Caco-2 (cell line): ENCODE measurements at places on chromosomes 3 and 15. TPM values are rescaled to one million over a fixed set of nuclear protein-coding genes. Genes with fewer than 3 reads are reported as not detected.

GRCh38 chr3:68033867-68034266, 379.5 kb upstream of the SUCLG2 start:
- no peak overlapping the region for H3K4me3 ChIP-seq
- H3K27me3 ChIP-seq, result no peaks in the 10 kb centered on the region
- no peaks in the 10 kb centered on the region for H3K4me1 ChIP-seq
- H3K27ac ChIP-seq, result no peak overlapping the region
- DNase-seq, result no peak

GRCh38 chr3:133991637-133992036, 38.1 kb downstream of the SLCO2A1 start:
- no peak overlapping the region for H3K4me3 ChIP-seq
- H3K27ac ChIP-seq, result no peak overlapping the region
- DNase-seq, result no peak
- no peaks in the 10 kb centered on the region for H3K36me3 ChIP-seq

GRCh38 chr15:68010361-68011153, 43.6 kb upstream of the PIAS1 start:
- H3K4me3 ChIP-seq, result no peak overlapping the region
- H3K36me3 ChIP-seq, result no peaks in the 10 kb centered on the region
- no peak for DNase-seq
- H3K4me1 ChIP-seq, result peaks cover 20% of the 10 kb centered on the region
- H3K27ac ChIP-seq, result peak overlapping the region; percentile 36

GLCE gene
- 9.1 and 10.2 TPM in 2 replicates for total RNA-seq

DZIP3 gene
- 20.9 and 21.2 TPM in 2 replicates for total RNA-seq
